Fibroblast of skin of abdomen (primary cell): ENCODE measurements at places on chromosomes 7 and 10.
A peak's percentile ranks its signal among the peaks of the same experiment; 100 is the strongest.

- DNase-seq, result no peak
These were observed 36.5 kb upstream of the PDZD8 start for GRCh38 chr10:117411479-117412399.

GRCh38 chr10:78337016-78337415 is 303.4 kb downstream of the RPS24 start:
- no peak for DNase-seq

- no peak for DNase-seq
These were observed 138.9 kb upstream of the KCNMA1 start for GRCh38 chr10:77776487-77776886.

DNA sequence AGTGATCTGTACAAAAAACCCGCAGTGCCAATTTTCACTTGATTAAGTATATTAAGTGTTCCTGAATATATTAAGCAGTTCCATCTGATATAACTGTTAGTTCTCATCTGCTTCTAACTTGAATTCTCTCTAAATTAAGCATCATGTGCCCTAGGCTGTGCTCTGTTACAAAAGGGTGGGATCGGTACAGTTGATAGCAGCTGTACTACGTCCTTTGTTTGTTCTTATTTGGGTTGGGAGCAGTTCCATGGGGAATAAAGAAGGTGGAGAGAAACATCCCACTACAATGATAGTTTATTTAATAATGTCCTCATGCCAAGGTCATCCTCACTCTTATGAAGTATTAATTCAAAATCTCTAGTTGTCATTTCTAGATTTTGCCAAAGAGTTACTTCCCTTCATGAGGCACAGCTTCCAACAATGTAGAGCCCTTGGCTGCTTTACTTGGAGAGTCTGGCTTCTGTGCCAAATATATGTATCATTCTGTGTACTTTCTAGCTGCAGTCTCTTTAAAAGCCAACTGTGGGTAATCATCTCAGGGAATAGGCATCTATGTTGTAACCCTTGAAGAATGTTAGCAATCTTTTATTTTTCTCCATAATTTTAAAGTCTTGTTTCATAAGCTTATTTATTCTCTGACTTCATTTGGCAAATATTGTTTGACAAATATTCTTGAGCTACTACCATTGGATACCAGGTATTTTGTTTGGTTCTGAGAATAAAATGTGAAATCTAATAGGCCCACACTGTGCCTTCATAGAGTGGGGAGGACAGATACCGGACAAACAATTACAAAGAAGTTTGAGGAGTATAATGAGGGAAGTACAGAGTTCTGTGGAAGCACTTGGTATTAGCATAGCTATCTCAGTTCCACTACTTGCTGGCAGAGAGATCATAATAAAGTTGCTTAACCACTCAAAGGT is 22.4 kb upstream of the AHR start:
- peak; percentile 93 for DNase-seq

DNA sequence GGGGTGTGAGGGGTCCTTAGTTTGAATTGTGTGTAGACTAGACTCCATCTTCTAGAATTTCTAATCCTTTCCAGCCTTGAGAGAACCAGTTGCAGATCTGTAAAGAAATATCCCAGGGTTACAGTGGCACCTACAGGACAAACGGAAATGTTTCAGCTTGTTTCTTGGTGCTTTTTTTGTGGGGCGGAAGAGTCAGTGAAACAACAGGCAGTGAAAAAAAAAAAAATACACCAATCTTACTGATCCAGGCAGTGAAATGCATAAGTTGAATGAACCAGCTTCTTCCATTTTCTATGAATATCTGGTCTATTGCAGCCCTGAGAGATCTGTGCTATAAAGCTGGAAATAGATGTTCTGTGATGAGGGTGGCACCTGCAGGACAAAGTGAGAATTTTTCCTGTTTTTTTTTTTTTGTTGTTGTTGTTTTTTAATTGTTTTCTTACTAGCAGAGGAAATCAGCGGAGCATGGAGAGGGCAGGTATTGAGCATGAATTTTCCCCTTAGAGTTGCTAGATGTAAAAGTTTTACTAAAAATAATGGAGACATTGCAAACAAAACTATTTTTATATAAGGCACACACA is 81.9 kb upstream of the DYNC1I1 start:
- peak; percentile 33 for DNase-seq

GRCh38 chr7:23011222-23011924 is 2.6 kb downstream of the HYCC1 start:
- DNase-seq, result no peak

- DNase-seq, result no peak
These were observed 22.1 kb upstream of the CARD11 start for GRCh38 chr7:3065724-3066143.

DNA sequence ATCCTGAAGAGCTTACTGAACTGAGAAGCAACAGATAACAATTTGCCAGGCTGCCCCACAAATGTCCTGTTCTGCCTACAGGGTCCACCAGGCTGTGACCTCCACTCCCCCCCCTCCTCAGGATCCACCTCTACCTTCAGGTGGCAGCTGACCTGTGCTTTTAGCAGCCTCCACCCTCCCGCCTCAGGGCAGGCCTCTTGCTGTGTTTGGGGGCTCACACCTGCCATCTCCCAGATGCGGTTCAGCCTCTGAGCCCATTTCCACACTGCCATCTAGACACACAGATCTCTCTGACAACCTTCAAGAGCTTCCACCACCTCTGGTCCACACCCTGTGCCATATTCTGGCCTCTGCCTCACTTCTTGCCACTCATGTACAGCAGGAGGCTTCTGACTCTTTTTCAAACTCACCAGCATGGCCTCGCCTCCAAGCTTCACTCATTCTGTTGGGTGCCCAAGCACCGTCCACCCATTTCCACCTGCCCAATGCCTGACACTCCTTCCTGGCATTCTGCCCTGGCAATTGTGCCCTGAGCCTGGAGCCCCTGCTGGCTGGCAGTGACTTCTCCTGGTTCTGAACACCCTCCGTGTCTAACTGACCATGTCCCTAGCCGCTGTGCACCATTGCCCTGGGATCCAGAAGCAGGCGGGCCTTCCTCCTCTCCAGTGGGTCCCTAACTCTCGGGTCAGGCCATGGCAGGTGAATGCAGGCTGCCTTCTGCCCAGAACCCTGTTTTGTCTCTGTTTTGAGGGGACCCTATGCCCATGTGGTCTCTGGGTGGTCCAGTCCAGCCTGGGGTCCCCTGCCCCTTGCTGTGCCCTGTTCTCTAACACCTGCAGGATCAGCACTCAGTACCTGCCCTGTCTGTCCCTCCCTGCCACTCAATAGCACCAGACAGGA is 18.5 kb downstream of the TMEM72 start:
- DNase-seq, result no peak

GRCh38 chr10:8688881-8689280 is 634.4 kb downstream of the GATA3 start:
- no peak for DNase-seq

GRCh38 chr7:13933091-13933490 is 56.4 kb downstream of the ETV1 start:
- DNase-seq, result no peak

DNA sequence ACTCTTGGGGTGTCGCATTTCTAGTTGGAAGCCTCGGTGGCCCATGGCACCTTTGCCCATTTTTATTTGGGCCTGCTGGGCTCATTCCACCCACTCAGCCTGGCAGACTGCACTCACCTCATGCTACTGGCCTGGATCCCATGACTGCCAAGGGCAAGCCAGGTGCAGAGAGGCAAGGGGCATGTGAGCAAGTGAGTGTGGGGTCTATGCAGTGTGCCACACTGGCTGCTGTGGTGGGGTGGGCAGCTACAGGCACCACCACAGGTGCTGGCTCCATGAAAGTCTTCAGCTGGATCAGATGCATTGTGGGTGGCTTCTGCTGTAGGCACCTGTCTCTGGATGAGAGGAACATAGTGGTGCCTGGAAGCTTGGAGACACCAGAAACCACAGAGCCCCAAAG is 220.8 kb downstream of the POLR1F start:
- DNase-seq, result no peak

DNA sequence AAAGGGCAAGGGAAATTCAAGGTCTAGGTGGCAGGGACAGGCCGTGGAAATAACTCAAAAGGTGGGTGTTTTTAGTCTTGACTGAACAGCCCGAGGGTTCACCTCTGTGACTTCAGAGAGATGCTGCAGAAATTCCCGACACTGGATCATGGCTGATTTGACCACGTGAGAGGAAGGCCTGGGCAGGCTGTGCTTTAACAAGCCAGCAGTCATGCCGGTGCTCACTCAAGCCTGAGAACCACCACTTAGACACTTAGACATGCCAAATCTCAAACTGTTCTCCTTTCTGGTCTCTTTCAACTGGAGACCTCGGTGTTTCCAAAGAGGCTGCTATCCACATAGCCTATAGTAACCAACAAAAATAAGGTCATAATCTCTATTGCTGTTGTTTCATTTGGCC is 15.4 kb downstream of the TECTB start:
- DNase-seq, result no peak

DNA sequence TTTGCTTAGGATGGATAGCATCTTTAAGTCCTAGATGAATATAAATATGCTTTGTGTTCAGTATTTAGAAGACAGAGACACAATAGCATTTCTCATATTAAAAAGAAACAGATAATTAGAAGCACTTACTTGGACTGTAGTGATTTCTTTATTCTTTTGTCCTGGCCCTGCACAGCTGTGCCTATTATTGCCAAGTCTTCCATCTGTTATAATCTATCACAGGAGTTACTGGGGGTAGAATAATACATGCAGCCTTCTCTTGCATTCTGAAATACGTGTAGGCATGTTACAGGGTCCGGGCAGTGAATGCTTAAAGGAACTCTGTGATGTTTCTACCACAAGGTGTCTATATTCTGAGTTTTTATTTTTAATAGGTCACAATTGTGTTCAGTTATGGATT is 461.5 kb upstream of the COBL start:
- no peak for DNase-seq

DNA sequence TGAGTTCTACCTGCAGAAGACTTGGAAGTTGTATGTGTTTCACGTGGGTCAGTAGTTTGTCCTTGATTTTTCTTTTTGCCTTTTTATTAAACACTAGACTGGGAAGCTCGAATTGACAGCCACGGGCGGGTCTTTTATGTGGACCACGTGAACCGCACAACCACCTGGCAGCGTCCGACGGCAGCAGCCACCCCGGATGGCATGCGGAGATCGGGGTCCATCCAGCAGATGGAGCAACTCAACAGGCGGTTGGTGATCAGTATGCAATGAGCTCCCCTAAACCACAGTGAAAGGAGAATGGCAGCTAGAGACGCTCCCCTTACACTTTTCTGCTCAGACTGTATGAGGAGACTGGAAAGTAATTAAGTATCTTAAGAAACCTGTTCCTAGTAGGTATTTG is 126.7 kb upstream of the STK17A start:
- no peak for DNase-seq

- no peak for DNase-seq
These were observed 847 bp upstream of the SCIN start for GRCh38 chr7:12569673-12570072.

DNA sequence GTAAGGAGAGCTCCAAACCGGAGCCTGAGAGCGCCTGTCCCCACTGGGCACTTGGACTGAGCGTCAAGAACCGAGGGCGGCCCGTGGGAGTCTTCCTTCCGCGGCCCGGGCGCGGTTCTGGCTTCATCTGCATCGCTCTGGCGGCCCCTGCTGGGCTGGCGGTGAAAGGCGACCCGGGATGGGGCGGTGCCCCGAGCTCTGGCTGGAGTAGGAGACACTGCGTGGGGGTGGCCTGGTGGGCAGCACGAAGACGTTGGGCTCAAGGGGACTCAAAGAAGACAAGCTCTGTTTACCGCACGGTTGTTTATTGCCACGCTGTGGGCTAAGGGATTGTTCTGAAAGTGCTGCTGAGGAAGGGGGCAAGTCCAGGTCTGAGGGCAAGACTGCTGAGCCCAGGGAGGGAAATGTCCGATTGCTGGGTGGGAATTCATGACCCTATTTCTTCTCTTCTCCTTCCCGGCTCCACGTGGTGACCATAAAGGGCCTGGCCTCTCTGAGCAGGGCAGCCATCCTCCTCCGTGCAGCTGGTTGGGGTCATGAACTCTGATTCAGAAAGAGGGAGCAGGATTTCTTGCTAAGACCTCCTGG is 29.8 kb downstream of the PLAU start:
- peak; percentile 76 for DNase-seq

GRCh38 chr7:50621973-50622490 is 56.8 kb upstream of the DDC start:
- DNase-seq, result no peak

GRCh38 chr7:94591176-94591575 is 64.8 kb downstream of the SGCE start:
- DNase-seq, result no peak

DNA sequence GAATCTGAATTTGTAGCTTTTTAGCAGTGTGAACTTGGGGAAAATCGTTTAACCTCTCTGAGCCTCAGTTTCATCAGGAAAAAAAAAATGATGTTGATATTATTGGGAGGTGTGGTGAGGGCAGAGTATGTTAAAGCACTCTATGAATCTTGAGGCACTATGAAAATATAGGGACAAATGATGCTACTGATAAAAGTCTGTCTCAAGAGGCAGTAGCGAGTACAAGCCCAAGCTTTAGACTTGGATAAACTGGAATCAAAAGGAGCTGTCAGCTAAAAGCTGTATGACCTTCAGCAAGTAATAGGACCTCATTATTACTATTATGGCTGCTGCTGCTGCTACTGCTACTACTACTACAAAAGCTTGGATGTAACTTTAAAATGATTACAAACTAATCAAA is 8.4 kb downstream of the ZNF277 start:
- DNase-seq, result no peak

DNA sequence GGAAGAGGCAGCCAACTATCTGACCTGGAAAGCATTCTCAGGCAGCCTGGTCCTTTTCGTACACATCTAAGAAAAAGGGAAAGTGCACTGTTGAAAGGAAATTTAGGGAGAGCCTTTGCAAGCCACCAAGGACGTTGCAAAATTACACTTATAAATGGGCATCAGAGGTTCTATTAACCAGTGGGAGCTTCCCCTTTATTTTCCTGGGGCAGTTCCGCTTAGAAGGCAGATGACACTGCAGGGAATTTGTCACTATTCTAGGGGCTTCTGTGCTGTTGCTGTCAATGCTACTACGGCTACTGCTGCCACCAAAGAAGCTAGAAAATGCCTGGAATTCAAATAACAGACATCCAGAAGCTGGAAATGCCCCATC is 79.6 kb upstream of the AUTS2 start:
- no peak for DNase-seq

- DNase-seq, result no peak
These were observed 3.0 kb downstream of the H2BK1 start for GRCh38 chr7:151207315-151207714.

DNA sequence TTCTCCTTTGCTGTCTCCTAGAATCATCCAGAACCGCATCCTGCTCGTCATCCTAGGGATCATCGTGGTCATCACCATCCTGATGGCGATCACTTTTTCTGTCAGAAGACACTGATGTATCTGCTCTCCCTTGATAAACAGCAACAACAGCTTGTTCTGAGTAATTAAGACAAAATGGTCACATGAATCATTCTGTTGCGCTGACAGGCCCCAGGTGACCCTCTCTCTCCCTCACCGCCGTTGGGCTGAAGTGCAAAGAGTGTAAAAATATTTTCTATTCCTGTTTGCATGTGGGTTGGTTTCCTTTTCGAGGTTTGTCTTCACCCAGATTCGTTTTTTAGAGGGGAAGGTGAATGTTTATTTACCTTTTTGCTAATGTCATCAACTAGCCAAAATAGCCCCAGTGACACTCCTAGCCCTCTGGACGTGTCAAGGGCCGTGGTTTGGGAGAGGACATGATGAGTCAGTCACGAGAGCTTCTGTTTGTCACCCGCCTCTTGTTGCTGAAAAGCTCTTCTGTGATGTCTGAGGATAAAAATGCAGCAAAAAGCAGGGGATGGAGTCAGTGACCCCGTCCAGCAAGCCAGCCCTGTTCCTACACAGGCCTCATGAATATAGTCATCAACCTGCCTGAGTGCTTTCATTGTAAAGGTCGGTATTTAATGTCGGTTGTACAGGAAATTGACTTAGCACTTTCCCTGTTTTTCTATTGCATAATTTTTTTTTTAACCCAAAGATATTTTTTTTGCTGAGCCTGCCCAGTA is 134.6 kb upstream of the TCF7L2 start:
- peak; percentile 50 for DNase-seq
